ENCODE measurements at places on chromosomes 6 and 20.

DNA sequence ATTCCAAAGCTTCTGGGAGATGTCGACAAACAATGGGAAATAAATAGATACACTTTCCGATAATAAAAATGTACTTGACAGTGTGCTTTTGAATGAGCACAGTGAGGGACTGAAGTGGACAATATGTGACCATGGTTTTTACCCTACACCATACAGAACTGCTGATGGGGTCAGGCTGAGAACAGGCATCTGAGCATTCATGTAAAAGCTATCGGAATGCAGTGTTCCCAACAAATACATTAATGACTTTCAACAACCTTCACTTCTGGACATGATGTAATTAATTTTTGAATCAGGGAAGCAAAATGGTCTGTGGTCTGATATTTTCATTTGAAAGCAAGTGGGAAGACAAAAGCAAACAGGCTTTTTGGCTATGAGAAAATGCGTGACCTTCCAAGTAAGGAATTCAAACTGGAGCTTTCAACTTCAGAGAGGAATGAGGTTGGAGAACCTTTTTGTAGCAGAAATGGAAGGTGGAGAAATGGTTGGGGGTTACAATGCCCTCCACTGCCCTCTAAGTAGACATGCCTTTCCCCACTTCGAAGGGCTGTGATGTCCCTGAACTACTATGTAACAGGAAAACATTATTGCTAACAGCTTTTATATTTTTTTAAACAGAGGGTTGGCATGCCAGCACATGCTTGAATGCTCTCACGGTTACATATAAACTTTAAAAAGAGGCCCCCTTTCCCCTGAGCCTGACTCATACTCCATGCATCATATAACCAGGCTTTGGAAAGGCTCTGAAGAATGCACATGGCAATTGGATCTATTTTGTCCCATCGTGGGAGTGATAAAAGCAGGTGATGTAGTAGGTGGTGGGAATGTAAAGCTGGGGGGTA is 203.5 kb upstream of the CITED2 start:
- DNase-seq = no peak

- DNase-seq = no peak
These were observed 20.5 kb downstream of the SNAI1 start for GRCh38 chr20:50003253-50003656.

- no peak for DNase-seq
These were observed 105.0 kb upstream of the BEND6 start for GRCh38 chr6:56849896-56850295.

DNA sequence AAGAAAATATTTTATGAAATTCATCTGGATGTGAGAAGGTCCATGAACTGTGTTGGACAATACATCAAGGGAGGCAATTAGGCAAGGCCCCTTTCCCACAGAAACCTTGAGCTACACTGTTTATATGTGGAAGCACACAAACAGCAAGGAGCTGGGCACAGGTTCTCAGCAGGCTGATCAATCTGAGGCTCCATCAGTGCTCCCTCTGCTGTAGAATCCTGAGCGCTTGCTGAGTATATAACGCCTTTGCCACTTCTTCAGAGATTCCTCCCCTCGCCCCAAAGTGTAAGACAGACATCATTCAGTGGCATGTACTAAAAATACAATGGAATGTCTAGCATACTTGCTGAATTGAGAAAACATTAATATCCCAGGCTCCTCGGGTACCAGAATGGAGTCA is 146.9 kb downstream of the PRKN start:
- DNase-seq = no peak

DNA sequence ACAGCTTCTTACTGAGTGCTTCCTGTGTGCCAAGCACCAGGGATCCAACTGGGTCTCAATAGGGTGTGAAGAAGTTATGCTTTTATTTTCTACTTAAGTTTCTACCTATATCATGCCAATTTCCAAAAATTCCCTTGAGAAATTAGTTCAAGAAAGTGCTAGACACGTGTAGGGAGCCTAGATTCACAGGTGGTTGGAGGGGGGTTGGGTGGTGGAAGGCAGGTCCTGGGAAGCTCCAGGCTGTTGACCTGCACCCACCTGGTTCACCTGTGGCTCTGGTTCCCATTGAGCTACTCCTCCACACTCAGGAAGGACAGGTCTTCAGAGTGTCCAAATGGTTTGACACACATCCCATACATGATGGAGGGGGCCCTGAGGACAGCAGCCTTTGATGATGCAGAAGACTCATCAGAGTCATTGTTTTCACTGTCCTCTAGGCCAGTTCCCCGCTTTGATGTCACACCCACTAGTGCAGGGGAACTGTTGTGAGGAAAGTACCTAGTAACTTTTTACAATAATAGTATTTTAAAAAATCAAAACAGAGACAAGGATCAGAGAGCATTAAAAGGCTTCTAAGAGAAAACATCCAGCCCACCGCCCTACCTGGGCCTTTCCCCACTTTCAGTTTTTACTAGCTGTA is 39.8 kb upstream of the MYL9 start:
- no peak for DNase-seq

GRCh38 chr6:138145402-138145801 is 16.3 kb upstream of the ARFGEF3 start:
- no peak for DNase-seq

DNA sequence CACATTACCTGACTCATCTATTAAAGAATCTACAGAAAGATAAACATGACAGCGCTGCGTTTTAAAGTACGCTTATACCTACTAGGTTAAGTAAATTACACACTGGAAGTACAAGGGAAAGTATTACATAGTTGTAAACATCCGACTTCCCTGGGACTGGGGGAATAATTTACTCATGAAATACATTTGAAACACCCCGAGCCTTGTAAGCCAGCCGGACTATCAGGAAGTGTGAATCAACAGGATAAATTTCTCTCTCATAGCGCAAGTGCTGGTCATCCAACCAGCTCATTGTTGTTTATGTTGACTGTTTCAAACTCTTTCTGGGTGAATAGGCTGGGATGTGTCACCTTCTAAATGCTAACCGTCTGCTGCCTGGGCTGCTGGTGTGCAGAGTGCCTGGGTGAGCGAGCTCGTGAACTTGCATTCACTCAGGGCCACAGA is 4.9 kb downstream of the BMP6 start:
- DNase-seq = no peak

- no peak for DNase-seq
These were observed 39.3 kb downstream of the PMEPA1 start for GRCh38 chr20:57670288-57671071.

DNA sequence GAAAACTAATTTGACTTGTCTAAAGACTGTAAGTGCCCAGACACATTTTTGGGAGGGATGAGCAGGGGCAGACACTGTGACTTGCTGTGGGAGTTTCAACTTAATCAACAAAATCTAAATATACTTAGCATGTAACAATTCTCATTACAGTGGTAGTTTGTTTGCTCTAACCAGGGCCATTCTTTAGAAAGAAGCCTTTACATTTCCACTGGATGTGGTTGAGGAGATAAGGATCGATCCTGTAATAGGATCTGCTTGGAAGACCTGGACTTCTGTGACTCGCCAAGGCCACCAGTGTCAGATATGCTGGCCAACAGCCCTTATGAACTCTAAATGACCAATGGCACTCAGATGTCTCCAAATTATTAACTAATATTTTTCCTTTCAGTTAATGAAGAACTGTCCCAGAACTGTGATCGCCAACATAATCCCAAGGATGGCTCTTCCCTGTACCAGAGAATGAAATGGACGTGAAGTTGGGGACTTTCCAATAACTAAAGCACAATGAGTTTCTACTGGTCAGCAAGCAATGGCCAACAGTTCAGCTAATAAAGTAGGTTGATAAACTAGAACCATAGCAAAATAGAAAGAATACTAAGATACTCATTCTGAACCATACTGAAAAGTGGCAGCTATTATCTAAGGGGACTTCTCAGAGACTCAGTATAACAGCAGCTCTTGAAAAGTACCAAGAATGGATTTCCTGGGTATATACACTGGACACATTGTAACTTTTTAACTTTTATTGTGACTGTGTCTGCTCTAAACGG is 7.5 kb downstream of the SMLR1 start:
- no peak for DNase-seq

- DNase-seq = peak; percentile 14
These were observed 64.5 kb downstream of the AKAP7 start for GRCh38 chr6:131199568-131200272.

DNA sequence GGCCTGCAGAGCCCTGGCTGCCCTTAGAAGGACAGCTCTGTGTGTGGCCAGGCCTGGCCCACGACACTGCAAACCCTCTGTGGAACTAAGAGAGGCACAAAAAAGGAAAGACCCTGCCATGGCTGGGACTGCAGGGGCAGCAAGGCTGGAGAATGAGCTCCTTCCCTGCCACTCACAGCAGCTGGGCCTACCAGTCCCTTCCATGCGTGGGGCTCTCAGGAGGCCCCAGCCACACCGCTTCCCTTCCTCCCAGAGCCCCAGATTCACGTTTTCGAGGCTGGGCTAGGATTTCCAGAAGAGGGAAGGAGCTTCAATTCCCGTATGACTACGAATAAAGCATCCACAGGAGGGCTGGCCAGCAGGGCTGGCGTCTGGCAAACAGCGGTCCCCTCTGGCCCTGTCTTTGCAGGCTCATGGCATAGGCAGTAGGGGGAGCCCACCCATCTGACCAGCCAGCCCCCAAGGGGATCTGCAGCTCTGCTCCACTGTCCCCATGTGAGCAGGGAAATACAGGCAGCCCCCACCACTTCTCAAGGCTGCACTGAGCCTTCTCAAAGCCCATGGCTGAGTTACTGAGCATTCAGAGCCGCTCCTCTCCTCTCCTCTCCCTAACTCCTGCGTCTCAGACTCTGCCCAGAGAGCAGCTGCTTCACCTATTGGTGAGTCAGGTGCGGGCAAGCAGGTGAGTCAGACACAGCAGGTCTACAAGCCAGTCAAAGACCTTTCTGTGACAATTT is 53.1 kb downstream of the NINL start:
- no peak for DNase-seq

DNA sequence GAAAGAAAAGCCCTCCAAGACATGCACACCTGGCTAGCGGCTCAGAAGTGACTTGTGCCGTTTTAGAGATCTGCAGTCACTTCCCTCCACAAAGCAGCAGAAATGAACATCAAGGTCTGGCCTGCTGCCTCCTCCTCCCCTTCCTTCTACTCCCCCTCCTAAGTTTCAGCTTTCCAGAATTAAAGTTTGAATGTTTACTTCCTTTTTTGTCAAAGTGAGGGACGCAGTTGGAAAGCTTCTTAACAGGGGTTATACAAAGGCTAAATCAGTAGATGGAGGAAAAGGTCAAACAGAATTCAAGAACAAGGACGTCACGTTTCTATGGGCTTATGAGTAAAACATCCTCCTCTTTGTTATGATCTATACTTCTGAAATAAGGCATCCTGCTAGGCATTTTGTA is 227.7 kb downstream of the SLC35F1 start:
- DNase-seq = no peak

DNA sequence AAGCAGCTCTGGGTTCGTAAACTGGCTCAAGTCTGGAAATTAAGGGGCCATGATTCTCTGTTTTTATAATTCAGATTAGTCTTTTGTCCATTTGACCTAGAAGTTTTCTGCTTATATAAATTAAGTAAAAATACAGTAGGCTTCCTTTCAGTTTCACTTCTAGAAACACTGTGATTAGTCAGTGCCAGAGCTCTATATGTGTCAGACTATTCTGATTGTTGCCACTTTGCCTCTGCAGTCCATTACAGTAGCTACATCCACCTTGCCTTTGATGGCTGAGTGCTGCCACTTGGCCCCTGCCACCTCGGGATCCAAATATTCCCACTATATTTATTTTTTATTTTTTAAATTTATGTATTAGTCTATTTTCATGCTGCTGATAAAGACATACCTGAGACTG is 7.9 kb downstream of the ZC2HC1B start:
- no peak for DNase-seq

DNA sequence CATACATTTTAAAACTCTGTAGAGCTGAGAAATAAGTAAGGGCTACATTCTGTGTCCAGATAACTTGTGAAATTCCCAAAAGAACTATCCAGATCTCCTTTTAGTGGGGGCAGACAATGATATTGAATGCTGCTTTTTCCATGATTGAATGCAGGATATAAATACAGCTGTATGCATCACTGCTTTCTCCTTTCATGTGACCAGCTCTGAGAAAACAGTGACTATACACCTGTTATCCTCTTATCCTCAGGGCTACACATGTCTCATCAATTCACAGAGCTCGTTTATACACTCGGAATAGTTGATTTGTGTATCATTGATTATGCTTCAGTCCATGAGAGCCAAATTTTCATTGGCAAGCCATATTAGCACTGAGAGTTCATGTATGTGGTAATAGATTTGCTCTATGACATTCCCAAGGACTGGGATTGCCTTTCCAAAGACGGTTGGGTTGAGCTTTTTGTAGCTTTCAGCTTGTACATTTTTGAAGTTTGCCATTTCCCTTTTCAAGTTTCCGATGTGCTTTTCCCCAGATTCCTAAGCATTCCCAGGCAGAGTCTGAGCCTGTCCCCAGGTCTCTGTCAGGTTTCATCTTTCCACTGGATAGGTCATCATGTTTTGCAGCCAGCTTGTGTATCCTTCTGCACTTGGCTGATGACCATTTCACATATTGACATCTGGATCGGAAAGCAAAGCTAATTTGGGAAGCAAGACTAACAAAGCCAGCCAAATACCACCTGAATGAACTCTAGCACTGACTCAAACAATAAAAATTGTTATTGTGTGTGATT is 97.7 kb downstream of the RFX6 start:
- DNase-seq = no peak

DNA sequence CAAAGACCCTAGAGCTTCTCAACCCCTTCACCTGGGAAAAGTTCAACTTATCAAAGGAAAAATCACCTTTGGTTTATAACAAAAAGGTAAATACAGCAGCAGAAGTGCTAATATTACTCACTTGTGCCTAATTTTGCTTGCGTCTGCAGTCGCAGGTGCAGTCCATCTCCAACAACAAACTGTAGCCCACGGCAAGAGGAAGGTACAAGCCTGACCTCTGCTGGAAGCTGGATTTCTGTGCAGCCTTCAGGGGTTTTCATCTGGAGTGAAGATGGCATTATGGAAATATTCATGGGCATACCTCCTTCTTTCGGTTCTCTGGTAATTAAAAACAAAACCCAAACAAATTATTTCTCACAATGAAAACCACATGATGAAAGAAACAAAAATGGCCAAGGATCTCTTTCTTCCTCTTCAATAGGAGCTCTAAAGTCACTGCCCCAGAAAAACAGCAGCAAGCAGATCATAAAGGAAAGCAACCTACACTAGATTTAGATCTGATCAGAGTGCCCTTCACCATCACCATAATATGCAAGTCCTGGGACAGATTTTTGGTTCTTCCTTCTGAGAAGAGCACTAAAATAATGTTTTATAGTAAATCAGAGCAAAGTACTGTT is 7.8 kb downstream of the UBE3D start:
- DNase-seq = peak; percentile 26
